ENCODE measurements at places on chromosomes 12 and 14.

GRCh38 chr14:95513291-95513690 is 3.2 kb downstream of the SYNE3 start:
- no peak for DNase-seq

DNA sequence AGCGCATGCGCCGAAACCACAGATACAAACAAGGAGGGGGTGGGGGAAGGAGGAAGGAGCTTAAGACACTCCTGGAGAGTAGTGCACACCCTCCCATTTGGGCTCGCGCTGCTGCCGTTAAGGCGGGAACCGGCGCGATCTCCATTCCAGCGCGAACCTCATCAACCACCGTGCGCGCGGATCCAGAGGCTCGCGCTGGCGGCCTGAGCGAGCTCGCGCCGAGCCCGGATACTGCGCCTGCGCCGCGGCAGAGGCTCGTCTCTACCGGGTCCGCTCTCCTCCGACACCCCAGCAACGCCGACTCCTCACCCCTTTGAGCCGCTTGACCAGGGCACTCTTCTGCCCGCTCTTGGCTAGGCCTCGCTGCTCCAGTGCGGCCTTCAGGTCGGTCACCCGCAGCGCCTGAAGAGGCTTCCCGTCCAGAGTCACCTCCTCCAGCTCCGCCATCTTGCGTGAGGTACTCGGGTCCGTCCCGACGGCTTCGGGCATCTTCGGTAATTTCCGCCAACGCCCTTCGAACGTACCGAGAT is at the start of gene ACIN1:
ACIN1 (minus strand) TSS at position 471 of the 530 bp plus-strand sequence; CDS start at position 447, 24 bp downstream.
- DNase-seq: no peak

DNA sequence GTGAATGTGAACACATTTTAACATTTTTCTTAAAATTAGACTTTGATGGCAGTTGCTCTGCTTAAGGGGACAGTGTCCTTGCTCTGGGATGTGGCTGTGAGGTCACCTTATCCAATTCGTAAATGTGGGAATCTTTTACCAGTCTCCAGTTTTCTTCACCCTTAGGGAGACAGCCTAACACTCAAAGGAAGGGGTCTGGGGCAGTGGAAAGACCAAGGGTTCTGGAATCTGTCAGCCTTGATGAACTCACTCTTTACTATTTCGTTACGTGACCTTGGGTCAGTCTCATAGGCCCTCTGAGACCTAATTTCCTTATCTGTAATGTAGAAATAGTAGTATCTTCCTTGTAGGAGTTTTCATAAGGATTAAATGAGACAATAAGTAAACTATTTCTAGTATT is 245.6 kb upstream of the ATP2B1 start:
- no peak for DNase-seq

DNA sequence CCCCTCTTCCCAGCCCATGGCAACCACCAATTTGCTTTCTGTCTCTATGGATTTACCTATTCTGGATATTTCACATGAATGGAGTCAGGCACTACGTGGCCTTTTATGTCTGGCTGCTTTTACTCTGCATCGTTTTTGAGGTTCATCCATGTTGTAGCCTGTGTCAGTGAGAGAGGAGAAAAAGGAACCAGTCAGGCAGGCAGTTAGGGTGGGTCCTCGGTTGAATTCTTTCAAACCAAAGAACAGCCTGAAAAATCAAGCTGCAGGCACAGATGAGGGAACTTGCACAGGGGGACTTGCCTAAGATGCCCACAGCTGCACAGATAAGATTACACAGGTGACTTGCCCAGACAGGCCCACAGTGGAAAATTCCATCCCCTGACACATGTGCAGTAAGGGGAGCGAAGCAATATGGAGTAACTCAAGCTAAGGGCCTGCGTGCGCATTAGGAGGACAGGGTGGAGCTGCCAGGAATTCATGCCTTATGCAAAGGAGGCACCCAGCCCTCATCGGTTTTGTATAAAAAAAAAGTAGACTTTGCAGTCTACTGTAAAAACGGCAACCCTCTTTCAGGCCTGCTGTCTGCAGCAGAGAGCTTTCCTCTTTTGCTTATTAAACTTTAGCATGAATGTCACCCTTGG is 152.4 kb upstream of the RFLNA start:
- no peak for DNase-seq

GRCh38 chr12:50947933-50948626 is 4.3 kb upstream of the HIGD1C start:
- DNase-seq: no peak

GRCh38 chr12:125988545-125988944 is 923.3 kb downstream of the AACS start:
- no peak for DNase-seq

GRCh38 chr12:50986966-50987737 is 34.8 kb downstream of the HIGD1C start:
- DNase-seq: no peak

DNA sequence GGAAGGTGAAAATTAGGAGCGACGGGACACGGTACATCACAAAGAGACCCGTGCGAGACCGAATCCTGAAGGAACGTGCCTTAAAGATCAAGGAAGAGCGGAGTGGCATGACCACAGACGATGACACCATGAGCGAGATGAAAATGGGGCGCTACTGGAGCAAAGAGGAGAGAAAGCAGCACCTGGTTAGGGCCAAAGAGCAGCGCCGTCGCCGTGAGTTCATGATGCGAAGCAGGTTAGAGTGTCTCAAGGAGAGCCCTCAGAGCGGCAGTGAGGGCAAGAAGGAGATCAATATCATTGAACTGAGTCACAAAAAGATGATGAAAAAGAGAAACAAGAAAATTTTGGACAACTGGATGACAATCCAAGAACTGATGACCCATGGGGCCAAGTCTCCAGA is 385.3 kb downstream of the PDZRN4 start:
- no peak for DNase-seq

DNA sequence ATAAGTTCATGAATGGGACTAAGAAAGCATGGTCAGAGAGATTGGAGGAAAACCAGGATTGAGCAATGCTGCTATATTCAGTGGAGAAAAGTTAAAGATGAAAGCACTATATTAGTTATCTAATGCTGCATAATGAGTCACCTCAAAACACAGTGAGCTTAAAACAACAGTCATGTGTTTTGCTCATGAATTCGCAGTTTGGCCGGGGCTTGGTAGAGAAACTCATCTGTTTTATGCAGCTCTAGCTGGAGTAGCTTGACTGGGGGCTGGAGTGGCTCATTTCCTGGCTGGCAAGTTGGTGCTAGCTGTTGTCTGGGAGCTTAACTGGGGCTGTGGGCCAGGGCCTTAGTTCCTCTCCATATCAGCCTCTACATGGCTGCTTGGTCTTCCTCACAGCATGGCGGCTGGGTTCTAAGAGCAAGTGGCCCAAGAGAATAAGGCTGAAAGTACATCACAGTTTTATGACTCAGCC is 90.1 kb downstream of the ADCK1 start:
- DNase-seq: no peak

GRCh38 chr12:10941369-10941768 is 2.3 kb upstream of the TAS2R14 start:
- DNase-seq: no peak

DNA sequence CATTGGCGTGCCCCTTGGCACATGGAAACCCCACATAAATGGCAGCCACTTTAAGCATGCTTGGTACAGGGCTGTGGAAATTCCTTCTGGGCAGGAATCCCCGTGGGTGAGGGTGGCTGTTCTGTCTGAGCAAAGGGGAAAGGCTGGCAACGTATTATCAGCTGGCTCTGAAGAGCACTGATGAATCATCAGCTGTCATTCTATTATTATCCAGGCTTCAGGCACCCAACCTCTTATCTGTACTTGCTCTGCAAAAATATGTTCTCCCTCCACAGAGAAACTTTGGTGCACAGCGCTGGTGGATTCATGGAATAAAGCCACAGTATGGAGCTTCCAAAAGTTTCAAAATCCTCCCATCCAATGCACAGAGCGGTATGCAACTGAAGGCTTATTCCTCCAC is 167.1 kb downstream of the TBX5 start:
- DNase-seq: no peak

DNA sequence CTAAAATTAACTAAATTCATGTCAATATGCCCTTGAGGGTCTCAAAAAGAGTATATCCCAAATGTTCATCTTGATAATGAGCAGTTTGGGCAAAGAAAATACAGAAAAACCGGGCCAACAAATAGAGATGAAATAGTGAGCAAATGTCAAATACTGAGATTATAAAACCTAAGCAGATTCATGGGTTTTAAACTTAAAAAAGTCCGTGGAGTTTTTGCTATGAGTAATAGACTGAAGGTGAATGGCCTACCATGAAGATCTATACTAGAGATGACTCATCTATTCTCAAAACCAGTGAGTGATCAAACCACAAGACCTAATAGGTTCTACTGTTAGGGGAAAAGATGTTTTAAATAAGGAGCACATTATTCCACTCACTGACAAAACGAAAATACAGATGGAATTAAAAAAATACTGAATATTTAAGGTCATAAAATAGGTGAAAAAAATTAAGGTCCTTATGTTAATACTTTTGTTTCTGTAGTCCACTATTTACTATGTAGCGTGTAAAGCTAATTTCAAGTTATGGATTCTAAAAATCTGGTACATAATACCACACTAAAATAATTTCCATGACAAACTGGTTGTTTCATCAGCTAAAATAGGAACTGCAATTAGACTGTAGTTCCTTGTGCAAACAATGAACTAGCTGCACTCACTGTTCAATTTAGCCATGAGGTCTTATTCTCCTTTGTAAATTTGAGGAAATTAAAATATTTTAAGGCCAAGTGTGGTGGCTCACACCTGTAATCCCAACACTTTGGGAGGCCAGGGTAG is 5.0 kb downstream of the HNRNPC start:
- DNase-seq: no peak

DNA sequence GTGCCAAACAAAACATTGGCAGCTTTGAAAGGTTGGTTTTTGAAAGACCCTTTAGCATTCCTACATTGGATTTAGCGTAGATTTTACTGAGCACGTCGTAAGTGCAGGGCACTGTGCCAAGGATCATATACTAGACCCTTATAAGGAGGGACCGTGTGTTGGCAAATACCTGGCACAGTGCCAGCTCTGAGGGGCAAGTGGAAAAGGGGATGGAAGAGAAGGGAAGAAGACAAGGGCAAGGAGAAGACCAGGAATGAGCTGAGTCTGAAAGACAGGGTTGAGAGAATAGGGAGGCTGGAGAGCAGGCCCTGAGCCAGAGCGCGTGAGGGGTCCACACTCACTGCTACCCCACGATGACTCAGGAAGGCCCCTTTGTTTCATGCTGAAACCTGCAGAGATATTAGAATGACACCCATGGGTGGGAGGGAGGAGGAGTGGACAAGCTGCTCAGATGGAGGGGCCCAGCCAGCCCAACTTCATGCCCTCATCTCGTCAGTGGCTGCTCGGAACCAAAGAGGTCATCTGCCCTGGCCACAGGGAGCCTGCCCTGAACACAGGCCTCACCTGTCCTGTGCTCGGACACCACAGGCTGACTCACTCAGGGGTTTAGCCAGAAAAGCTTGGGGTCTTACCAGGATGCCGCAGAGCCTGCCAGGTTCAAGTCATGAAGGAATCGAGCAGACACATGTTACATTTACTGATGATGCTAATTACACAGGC is 25.0 kb downstream of the RAB35 start:
- DNase-seq: no peak

DNA sequence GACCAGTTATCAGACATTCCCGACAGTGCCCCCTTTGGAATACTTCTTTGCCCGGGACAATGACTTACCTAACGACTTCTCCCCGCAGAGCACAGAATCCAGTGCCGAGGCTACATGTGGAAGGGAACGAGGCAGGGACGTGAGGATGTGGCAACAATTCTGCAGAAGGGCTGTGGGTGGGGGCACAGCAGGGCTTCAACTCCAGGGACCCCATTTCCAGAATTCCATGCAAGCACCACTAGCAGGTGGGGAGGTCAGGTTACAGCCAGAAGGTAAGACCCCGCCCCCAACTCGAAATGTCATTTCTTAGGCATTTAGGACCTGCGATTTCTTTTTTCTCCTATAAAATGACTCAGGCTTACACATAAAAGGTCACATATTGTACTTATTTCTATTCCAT is 207.9 kb downstream of the TMEM132C start:
- DNase-seq: no peak

DNA sequence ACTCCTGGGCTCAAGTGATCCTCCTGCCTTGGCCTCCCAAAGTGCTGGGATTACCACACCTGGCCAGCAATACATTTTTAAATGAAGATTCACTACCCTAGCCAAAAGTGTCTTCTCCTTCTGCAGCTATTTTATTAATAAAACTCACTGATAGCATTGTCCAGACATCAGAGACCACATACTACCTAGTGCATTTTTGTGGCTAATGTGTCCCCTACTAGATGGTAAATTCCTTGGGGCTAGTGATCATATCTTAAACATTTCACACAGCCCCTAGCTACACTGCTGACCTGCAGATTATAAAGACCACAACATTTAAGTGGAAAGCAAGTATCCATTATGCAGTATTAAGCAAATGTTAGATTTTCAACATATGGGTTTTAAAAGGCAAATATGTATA is 17.0 kb downstream of the DTD2 start:
- no peak for DNase-seq

- DNase-seq: no peak
Measured at GRCh38 chr12:122080149-122081082, 1.9 kb downstream of the MLXIP start.

GRCh38 chr14:77039285-77040058 is 11.0 kb upstream of the IRF2BPL start:
- DNase-seq: no peak

GRCh38 chr14:72247896-72248465 is 315.8 kb downstream of the RGS6 start:
- DNase-seq: no peak

- no peak for DNase-seq
Measured at GRCh38 chr12:76006028-76006925, 25.3 kb downstream of the PHLDA1 start.

DNA sequence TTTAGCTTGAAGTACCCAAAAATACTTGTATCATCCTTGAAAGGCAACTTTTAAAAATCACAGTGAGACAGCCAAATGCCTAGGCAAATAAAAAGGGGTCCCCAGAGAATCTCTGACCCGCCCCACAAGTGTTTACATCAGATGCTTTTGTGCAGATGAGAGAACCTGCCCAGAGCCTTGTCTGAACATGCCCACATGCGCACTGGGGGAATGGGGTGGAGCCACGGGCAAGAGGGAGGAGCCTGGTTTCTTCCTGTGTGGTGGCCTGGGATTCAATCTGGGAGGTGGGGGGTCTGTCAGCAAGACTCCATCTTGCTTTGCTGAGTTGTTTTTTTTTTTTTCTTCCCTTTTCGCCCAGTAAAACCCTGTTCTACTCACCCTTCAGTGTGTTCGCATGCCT is 381.7 kb upstream of the CCDC196 start:
- DNase-seq: no peak

GRCh38 chr14:39974036-39974435 is 541.8 kb upstream of the FBXO33 start:
- DNase-seq: no peak

DNA sequence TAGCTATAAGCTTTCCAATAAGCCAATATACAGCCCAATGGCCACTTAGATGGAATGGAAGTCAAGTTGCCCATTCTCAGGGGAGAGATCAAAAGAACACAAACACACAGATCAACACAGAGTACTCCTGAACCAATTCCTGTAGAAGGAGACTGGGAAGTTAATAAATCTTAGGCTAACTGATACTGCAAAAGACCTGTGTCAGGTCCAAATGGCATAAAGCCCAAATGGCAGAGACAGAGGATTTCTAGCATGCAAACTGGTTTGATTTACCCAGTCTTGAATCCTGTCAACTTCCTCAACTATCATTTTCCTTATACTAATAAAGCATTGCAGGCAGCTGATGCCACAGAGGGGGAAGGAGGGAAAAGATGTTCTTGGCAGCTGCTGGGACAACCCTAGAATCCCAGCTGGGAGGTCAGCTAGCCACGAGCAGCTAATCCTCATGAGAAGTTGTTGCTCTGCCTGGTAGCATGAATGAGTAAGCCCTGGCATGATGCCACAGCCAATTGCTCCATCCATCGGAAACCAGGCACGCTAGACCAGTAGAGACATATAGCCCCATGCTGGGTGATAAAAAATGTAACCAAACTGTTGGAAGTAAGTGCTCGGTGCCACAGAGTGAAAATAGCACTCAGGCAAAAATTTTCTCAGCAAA is 26.2 kb downstream of the ANG start:
- no peak for DNase-seq
